ENCODE measurements at places on chromosomes 4 and X.

DNA sequence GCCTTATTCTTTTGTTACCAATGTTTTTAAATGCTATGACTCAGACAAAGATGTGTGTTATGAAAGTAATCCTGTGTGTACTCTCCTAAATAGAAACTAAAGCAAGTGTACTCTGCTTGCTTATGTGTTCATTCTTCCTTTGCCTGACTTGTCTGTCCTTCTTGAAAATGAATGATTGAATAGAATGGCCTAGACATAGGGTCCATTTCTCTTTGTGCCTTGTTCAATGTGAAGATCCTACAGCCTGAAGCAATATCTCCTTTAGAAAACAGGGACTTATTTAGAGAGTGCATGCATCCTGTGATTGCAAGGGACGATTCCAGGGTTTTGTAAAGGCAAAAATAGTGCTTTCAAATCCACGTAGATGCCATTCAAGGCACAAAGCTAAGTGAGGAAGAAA is 343.6 kb upstream of the TACR3 start:
- no peak for DNase-seq

GRCh38 chrX:9676738-9677097 is 88.9 kb downstream of the GPR143 start:
- no peak for DNase-seq

DNA sequence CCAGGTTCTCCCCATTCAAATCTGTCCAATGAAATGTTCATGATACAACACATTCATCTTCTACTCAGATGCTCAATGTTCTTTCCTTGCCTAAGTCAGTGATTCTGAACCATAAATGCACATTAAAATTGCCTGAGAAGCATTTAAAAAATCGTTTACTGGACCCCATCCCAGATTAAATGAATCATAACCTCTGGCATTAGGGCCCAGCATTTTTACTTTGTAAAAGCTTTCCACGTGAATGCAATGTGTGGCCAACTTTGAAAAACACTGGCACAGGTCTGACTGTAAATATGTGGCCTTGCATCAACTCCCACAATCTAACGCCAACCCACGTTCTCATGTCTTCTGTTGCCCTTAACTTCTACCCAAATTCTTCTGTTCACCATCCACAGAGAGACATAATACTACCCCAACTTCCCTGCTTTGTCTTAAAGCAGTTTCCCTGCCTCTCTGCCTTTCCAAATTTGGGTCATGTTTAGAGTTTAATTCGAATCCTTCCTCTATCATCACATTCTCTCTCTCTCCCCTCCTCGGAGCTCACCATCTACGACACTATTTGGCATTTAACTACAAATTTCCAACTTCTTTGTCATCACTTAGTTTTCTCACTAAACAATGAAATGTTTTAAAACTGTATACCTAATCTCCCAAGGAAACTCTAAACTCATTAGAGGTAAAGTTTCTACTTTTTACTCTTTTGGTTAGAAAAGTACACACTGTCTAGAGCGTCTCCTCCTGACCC is 78.7 kb downstream of the PRKG2 start:
- DNase-seq: no peak

DNA sequence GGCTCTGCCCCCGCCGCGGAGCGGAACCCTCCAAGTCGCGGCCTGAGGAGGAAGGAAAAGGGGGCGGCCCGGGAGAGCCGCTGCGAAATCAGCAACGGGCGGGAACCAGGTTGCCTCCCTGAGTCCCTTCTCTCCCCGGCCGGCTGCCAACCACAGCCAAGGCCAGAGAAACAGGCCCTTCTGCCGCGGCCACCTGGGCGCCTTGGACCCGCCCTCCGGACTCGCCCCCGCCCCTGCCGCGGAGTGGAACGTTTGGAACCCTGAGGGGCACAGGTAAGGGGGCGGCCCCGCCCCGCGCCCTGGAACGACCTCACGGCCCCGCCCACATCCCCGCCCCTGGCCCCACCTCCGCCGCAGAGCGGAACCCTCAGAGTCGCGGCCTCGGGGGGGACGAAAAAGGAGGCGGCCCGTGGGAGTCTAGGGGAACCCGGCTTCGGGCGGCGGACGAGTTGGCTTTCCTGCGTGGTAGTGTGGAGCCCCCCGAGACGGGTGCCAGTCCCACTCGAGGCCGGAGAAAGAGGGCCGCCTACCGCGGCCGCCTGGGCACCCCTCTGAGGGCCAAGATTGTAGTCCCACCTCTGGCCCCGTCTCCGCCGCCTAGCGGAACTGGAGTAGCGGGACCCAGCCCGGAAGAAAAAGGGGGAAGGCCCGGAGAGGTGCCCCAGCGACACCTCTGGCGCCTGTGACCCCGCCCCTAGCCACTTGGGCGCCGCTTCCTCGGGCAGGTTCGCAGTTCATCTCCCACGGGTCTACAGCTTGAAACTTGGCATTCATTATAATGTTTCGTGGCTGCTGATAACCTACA is 669 bp upstream of the PHKA2 start:
- no peak for DNase-seq

- no peak for DNase-seq
These were observed 37.2 kb downstream of the EDNRA start for GRCh38 chr4:147518086-147518485.

DNA sequence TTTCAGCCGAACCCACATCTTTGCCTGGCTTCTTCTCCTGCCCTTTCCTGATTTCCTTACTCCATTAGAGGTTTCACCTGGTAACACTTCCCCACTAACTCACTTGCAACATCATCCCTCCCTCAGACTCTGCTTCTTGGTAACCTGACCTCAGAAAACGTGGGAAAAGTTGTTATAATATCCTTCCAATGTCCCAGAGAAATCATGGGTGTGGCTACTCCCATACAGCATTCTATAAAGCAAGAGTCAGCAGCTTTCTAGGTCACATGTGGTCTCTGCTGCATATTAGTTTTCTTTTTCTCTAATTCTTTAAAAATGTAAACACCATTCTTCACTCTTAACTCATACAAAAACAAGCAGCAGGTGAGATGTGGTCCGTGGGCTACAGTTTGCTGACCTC is 283.1 kb upstream of the MAOA start:
- DNase-seq: no peak

DNA sequence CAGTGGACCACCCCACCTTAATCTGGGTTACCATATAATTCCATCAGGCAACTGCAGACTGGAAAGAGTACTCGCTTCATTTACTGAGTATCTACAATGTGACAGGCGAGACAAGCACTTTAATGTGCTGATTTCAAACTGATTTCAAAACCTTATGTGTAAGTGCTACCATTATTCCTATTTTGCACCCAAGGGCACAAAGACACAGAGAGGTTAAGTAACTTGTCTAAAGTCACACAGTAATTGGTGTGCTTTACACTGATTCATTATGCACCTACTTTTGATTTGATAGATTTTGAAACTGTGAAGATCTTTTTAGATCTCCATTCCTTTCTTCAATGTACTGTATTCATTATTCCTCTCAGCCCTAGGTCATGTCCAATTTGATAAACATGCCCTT is 192.4 kb downstream of the MGST2 start:
- DNase-seq: no peak

DNA sequence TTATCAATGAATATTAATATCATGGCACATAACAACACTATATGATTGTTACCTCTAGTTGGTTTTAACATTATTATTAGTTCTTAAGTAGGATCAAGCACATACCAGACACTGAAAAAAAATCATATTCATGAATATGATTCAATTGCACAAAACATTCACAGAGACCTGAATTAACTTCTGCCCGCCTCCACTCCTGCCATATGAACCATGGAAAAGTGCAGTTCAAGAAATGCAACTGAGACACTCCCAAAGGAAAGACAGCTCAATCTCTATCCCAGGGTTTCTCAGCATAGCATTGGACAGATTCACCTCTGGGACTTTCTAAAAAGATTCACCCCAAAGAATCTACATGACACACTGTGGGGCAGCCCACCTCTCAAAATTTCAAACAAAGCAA is 103.5 kb upstream of the KCNIP4 start:
- no peak for DNase-seq

GRCh38 chr4:143700416-143701352 is at the start of gene FREM3:
TSS of gene FREM3 (minus strand) at chr4:143700675. CDS start at chr4:143700675, 0 bp downstream.
- DNase-seq: peak; percentile 33

DNA sequence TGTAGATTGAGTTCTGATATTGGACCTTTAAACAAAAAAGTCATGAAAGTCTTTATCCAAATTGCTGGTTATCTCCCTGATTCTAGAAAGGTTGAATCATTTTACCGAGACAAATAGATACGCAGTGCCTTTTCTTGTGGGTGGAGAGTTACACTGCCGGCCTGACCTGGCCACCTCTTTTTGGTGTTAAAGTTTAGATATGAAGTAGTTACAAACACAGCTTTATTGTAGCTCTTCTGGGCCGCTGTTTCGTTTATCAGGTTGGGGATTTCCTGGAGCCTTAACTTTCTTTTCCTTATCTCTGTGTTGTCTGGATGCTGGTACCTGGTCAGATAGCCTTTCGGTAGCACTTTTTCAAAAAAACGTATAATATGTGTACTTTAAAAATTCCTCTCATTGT is 31.0 kb downstream of the FNIP2 start:
- no peak for DNase-seq

- peak; percentile 58 for DNase-seq
These were observed 59.0 kb upstream of the AFF2 start for GRCh38 chrX:148441387-148441786.

DNA sequence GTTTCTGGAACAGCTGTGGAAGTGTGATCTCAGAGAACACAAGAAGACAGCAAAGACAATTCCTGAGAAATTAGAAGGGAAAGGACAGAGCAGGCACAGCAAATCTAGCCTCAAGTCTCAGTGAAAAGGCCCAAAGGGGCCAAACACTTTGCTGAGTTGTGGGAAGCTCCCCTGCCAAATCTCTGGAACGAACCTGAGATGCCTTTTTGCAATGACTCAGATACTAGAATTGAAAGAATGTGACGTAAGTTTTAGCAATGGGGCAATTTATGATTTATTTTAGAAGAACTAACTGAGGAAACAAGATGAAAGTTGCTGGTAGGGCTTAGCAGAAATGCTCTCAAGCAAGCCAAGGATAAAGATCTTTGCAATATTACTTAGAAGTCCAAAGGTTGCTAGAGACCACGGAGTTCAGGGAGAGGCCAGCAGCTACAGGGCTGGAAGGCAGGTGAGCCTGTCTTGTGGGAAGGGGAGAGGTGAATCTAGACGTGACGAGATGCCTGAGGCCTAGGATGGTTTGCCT is 92.8 kb downstream of the AMELX start:
- no peak for DNase-seq

GRCh38 chr4:168092176-168092712 is at the start of gene ANXA10:
TSS of gene ANXA10 (plus strand) at chr4:168092537. CDS start at chr4:168092701, 164 bp downstream.
- DNase-seq: no peak

GRCh38 chr4:46131498-46132057 is 7.7 kb upstream of the GABRG1 start:
- no peak for DNase-seq

DNA sequence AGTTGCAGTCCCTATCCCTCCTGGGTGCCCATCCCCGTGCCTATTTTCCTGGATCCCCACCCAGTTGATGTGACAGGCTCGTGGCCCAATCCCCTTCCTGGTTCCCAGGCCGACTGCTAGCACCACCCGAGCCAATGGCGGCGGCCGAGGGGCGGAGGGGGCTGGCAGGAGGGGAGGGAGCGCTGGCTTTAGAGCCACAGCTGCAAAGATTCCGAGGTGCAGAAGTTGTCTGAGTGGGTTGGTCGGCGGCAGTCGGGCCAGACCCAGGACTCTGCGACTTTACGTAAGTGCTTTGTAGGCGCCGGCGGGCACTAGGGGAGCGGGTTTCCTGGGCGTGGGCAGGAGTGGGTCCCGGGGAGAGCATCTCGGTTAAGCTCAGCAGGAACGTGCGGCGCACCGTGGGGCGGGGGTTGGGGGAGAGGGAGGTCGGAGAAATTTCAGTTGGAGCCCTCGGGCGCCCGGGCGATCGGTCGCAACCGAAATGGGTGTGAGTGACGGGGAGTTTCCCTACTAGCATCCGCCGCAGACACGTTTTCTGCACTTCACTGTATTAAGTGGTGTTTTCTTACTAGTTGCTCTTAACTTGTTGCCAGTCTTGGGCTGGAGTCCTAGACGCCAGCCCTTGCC is at the start of gene PLS3:
PLS3 (plus strand) TSS at position 197 of the 627 bp plus-strand sequence. CDS start 49,077 bp downstream, outside the sequence.
- peak; percentile 81 for DNase-seq

DNA sequence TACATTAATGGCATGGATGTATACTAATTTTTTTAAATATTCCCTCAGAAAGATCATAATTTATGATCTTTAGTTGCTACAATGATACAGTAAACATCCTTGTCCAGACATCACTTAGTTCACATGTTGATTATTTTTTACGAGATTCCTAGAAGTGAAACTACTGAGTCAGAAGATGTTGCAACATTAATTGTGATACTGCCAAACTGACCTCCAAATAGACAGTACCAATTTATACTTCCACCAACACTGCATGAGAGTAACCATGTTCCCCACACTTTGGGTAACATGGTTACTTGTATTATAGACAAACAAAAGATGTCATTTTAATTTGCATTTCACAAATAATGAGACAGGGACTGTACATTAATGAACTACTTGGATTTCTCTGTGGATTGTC is 19.6 kb downstream of the RCHY1 start:
- DNase-seq: no peak

DNA sequence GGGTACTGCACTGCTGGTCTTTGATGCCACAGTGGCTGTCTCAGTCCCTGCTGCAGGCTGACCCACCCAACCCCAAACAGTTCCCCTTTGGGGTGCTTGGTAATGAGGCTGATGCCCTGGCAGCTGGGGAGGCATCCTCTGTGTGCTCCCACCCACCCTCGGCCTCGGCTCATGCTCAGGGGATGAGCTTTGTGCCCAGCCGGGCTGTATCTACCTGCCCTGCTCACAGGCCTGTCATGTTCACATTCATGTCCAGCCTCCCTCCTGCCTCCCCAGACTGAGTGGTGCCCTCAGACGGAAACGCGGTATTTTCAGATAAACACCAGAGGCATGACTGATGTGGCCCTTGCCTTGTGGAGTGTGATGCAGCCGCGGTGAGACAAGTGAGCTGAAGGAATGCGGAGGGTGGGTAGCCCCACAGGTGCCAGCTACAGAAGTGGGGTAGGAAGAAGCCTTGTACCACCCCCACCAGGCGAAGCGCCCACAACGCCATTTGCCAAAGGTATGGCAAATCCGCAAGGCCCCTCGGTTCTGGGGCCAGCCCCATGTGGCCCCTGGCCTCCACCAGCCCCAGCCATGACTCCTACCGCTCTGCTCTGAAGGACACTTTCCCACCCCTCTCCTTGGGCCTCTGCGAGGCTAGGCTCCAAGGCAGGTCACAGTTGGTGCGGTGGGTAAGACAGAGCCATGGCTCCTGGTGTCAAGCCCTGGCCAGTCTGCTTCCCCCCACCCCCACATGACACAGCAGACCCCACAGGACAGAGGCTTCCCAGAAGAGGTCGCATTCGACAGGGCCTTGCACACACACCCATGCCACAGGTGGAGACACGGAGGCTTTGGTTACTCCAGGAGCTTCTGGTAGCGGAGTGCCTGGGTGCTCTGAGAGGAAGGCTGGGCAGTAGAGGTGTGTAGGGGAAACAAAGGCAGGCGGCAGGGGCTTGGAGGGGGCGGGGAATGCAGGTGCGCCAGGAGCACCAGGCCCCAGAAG is 1.8 kb upstream of the RENBP start:
- DNase-seq: no peak

DNA sequence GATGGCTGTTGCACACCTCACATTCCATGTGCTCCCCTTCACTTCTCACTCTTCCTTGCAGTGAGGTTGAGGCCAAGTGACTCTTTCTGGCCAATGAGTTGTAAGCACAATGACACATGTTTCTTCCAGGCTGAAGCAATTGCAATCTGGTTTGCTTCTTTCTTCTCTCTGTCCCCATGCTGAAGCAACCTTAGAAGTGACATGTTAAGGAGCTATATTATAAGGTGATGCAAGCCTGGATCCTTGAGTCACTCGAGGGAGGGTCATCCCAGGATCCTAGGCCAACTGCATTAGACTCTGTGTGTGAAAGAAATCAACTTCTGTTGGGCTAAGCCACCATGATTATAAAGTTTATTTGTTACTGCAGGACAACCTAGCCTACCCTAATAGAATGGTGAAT is 45.5 kb upstream of the HS3ST1 start:
- DNase-seq: no peak

Measured in H1 (cell line).